AG09309 (cell line): ENCODE measurements at places on chromosomes 2 and 18.

- DNase-seq = no peak
Measured at GRCh38 chr18:23515911-23516546, 12.7 kb downstream of the RMC1 start.

DNA sequence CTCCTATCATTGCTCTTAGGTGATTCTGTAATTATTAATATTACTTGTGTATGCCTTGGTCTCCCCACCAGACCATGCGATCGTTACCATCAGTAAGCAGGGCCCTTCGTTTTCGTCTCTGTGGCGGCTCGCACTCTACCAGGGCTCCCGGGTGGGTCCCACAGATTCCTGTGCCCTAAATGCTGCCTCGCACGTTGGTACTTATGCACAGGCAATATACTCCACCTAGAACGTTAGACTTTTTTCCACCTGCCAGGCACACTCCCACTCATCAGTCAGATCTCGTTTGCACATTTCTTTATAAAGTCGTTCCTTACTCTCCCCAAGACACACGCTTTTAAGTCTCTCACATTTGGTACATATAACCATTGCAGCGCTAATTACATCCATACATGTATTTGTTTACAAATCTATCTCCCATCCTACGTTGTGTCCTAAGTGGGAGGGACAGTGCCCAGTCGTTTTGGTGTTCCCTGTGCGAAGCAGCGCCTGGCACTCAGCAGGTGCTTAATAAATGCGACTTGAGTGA, 901 bp downstream of the FEZ2 start:
- no peak for DNase-seq

GRCh38 chr2:15965564-15966019, 25.2 kb downstream of the MYCN start:
- DNase-seq = no peak

GRCh38 chr18:77304268-77304667, 54.6 kb downstream of the GALR1 start:
- no peak for DNase-seq
